ENCODE measurements at places on chromosomes 4 and X. TPM values are rescaled to one million over a fixed set of nuclear protein-coding genes. Genes with fewer than 3 reads are reported as not detected.

DNA sequence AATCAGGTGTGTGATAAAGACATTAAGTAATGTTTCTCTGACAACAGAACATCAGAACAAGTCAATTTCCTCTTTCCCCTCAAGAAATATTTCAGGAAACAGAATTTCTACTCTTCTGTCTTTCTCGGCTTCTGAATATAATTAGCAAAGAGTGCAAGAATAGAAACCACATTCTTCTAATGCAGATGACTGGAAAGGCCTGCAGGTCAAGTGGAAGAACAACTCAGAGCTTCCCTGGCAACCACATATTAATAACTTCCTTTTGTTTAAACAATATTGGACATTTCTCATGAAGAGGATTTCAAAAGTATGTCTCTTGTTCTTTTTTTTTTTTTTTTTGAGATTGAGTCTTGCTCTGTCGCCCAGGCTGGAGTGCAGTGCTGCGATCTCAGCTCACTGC lies 225.5 kb downstream of the PARM1 start:
- no peak for ATAC-seq

GRCh38 chr4:78742300-78742699 lies 33.9 kb upstream of the BMP2K start:
- ATAC-seq, result no peak

- no peak for ATAC-seq
These were observed 182.4 kb upstream of the CXXC4 start for GRCh38 chr4:104677116-104677515.

ZCCHC13 gene
- not detected for total RNA-seq

GRCh38 chr4:156837625-156838345 lies 133.8 kb downstream of the PDGFC start:
- no peak for ATAC-seq

DNA sequence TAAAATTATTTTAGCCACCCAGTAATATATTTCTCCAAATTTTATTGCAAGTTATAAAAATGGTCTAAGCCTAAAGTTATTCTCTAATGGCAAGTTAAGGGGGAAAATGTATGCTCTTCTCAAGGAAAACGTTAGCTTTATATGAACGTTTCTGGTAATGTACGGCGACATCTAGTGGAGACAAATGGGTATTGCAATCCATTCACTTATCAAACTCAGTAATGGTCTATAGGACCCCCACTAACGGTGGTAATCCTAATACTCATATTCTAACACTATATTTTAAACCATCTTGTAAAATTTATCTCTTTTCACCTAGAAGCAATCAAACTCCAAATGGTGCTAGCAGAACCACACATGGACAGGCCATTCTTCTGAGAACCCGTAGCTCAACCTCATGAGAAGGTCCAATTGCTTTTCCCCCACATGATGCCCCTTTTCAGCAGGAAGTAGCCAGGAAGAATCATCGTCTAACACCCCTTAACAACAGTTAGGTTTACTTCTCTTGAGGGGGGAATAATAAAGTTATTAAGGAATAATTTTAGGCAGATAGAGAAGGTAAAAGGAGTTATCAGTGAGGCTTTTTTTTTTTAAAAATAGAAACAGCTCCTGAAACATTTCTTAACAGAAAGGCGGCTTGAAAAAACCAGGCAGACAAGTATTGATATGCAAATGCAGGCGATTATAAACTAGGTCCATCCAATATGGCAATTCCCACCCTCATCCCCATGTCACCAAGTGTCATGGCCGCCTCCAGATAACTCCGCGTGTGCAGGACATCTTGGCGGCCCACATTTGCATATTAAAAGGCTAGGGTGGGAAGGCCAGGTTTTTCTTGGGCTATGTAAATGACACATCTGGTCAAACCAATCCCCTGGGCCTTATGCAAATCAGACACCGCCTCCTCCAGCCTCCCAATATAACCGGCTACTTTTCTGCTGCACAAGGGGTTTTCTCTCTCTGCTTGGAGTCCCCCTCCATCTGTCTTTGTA lies 35.0 kb downstream of the NUDT11 start:
- peak; percentile 51 for ATAC-seq

- ATAC-seq, result no peak
These were observed 158.5 kb downstream of the NSUN7 start for GRCh38 chr4:40908297-40908696.

MAGEB10 gene
- total RNA-seq, result 0.15 TPM

All from motor neuron (in vitro differentiated cells).